ENCODE measurements at places on chromosomes 2 and 18.

DNA sequence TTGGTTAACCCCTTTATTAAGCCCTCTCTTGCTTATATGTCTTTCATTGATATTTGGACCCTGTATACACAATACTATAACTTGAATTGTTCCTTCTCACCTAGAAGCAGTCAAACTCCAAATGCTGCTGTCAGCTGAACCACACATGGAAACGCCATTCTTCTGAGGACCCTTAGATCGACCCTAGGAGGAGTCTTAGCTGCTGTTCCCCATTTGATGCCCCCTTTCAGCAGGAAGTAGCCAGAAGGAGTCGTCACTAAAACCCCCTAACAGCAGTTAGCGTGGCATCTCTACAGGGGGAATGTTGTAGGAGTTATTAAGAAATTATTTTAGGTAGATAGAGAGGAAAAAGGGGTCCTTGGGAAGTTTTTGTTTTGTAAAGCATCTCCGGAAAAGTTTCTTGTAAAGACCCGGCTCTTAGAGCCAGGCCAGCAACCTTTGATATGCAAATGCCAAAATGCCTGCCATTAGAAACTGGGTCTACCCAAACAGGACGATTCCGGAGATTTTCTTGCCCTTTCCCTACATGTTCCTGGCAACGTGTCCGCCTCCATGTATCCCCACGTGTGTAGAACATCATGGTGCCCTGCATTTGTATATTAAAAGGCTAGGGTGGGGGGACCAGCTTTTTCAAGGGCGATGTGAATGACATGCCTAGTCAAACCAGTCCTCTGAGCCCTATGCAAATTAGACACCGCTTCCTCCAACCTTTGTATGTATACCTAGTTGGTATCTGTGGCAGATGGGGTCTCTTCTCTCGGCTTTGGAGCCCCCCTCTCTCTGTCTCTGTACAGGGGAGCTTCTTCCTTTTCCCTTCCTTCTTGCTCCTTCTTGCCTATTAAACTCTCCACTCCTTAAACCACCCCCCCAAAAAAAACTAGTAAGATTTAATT is 638.4 kb upstream of the POU3F3 start:
- no peak for DNase-seq

- no peak for DNase-seq
Observed at GRCh38 chr2:27085673-27086089, 891 bp upstream of the KHK start.

DNA sequence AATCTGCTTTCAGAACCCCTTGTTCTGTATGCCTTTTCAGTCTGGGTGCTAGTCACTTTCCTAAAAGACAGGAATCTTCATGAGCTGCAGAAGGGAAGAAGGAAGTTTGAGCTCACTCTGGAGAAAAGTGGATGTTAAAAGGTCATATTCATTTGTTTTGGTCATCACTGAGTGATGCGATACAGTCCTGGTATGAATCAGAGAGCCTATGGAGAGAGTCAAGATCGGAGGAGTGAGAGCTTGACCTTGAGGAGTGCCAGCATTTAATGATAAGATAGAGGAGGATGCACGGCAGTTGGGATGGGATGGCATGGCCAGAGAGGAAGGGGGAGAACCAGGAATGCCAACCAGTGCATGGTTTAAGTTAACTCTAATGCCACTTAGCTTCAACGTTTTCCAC is 19.6 kb downstream of the USP39 start:
- no peak for DNase-seq

DNA sequence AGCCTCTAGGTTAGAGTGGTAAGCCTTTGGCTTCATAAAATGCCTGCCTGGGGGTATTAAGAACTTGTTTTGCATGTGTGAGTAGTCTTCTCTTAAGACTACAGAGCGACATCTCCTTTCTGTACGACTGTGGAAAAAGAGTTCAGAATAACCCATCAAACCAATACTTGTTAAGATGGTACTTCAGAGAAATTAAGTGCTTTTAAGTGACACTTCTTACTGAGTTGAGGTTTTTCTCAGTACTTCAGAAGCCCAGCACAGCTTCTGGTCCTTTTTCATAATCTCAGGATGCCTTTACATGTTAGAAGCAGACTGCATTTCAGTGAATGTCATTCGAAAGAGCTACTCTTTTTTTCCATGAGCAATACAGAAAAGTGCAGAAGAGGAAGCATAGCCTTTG is 10.8 kb downstream of the XRCC5 start:
- no peak for DNase-seq

DNA sequence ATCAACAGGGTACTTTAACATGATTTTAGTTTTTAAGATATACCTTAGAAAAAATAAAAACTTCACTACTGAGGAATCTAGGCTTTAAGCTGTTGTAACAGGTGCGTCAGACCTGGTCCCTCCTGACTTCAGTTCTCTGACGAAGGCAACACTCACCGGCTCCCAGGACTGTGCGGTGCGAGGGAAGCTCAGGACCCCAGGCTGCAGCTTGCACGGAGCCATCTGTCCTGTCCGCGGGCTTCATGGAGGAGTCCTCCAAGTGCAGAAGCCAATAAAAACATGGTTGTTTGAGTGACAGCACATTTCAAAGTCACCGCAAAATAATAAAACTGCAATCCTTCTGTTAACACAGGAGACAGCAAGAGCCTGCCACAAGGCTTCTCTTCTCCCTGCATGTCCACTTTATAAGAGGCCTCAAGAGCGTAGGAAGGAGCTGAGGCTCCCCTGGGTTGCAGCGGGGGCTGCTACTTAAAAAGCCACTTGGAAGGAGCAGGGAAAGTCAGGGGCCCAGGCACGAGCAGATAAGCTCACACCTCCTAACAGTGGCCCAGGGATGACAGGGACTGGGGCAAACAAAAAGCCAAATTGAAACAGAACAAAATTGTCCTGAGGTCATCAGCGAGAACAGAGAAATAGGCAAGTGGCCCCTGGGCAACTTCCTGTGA is 4.6 kb downstream of the HJURP start:
- no peak for DNase-seq

DNA sequence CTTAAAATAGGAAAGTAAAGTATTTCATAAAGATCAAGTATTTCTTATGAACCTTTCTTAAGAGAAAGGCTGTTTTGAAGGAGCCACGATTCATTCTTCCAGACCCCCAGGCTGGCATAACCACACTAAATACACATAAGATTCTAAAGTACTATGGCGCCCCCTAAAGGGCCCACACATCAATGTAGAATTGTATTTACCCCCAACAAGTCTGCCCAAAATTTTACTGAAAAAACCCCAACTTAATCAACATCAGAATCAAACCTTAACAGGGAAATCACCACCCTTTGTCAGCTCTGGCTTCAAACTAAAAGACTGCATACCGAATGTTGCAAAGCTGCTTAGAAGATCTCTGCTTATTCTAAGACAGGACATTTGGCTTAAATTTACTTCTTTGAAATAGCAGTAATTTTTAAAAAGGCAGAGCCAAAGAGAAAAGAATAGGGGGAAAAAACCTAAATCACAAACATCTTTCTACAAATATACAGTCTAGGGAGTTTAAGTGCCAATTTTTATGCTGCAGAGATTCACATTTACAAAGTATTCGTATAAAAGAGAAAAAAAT is 20.4 kb upstream of the BCL2 start:
- no peak for DNase-seq

- DNase-seq = no peak
Observed at GRCh38 chr2:232497348-232497747, 9.7 kb upstream of the ECEL1 start.

DNA sequence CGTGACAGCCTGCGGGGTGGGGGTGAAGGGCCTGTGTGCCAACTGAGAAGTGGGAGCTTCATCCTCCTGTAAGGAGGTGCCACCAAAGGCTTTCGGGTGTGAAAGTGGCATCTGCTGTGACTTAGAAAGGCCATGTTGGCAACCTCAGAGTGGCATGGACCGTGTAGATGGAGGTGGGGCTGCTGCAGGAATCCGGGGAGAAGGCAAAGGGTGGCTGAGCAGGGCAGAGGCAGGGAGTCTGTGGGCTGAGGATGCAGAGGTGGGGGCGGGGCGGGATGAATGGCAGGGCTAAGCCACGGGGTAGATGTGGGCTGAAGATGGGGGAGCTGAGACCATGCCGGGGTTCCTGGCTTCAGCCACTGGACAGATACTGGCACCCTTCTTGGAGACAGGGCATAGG is 28.2 kb downstream of the TOGARAM2 start:
- DNase-seq = no peak

GRCh38 chr2:207067473-207067872 is 98.3 kb downstream of the KLF7 start:
- no peak for DNase-seq

DNA sequence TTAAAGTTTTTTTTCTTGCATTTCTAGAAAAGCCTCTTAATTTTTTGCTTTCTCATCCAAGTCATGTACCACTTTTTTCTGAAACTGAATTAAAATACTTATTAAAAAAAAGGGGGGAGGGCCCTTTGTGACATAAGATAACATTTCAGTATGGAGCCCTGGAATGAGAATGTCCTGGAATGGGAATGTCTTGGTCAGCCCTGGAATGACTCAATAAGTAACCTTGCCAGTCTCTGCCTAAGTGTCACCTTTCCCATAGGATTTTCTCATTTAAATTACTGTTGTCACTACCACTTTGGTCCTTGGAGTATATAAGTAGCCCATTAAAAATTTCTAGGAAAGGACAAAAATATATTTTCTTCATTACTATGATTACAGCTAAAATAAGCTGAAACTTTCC is 4.7 kb downstream of the UBXN2A start:
- DNase-seq = no peak

DNA sequence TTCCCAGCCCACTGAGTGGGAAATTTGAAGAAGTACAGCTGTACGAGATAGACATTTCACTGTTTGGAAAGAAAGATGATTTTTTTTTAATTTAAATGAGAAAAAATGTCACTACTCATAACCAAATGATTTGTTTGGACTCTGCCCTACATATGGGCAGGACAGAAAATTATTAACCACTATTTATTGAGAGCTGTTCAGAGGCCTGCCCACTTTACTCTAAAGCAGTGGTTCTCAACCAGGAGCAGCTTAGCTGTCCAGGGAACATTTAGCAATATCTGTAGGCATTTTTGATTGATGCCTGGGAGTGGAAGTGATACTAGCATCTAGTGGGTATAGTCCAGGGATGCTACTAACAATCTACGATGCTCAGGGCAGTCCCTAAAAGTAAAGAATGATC is 13.4 kb upstream of the DTNA start:
- no peak for DNase-seq

GRCh38 chr2:230864605-230865306 is at the start of gene ITM2C:
TSS of gene ITM2C (plus strand) at chr2:230864942. CDS start at chr2:230865026, 84 bp downstream.
- DNase-seq = peak; percentile 67

GRCh38 chr2:121875585-121876185 is 120.2 kb downstream of the TSN start:
- no peak for DNase-seq

- no peak for DNase-seq
Observed at GRCh38 chr2:177952151-177952550, 120.4 kb downstream of the PDE11A start.

- DNase-seq = no peak
Observed at GRCh38 chr2:46717344-46718121, 198.1 kb downstream of the MCFD2 start.

DNA sequence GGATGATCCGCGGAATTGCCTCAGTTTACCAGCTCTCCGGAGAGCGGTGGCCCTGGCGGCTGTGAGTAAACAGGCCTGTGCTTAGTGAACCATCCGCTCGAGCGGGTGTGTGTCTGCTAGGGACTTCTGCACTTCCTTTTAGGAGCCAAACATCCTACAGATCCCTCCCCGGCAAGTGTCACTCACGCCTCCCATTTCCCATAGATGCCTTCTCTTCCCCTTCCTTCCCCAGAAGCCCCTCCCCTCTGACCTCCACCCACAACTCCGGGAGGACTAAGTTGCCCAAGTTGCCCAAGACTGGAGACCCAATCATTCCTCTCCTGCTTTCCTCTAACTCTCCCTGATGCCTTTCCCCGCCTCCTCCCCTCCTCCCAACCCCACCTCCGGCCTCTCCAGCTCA is 2.9 kb downstream of the C1QL2 start:
- no peak for DNase-seq

- no peak for DNase-seq
Observed at GRCh38 chr18:5106730-5107129, 90.3 kb downstream of the AKAIN1 start.

DNA sequence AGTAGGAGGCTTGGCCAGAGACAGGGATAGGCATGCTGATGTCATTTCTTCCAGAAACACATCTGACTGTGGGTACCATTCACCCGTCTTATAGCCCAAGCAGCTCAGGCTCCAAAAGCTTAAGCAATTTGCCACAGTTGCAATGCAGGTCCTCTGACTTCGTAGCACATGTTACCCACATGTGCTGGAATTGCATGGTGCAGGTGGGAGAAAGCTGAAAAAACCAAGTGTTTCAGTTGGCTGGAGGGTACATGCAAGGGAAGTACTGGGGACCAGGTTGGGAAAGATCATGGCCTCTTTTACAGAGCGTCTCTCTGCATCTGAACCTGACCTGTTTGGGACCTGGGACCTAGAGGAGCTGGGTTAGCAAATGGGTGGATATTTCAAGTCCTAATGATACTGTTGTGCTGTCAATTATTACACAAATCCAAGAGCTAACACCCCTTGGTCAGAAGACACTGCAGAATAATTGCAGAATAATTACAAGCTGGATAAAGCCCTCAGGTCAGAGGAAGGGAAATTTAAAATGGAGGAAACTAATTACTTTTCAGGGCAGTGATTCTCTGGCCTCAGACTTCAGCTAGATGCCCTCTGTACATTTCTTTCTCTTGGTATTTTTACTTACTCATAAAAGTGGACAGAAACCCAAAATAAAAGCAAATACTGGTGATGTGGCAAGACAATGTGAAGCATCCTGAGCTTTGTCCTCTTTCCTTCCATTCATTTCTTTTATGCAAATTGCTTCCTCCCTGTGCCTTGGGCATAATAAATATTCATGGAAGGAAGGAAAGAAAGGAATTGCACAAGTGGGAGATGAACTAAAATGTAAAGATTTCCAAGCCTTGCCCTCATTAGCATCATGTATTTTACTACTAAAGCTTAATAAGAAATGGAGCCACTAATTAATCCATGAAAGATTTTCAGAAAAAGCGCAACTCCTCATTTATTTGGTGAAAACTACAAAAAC is 45.6 kb upstream of the TTC39C start:
- no peak for DNase-seq

- DNase-seq = no peak
Observed at GRCh38 chr2:233689031-233689430, 3.7 kb upstream of the UGT1A6 start.

DNA sequence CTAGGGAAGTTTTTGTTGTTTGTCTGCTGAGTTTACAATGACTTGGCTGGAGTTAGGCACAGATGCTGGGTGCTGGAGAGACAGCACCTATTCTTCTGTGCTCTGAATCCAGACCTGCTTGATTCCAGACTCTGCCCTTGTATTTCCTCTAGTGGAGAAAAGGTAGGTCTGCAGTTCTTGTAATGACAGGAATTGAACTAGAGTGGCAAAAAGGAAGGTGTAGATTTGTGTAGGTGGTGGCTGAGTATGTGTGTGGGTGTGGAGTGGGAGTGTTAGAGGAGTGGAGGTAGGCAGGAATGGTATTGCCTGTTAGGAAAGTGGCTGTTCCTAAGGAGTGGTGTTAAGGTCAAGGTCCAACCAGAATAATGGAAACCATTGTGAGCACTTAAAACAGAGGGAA is 71.9 kb upstream of the LYPD6 start:
- no peak for DNase-seq
